ENCODE measurements at places on chromosomes 3 and 15. TPM values are rescaled to one million over a fixed set of nuclear protein-coding genes. Genes with fewer than 3 reads are reported as not detected.
A peak's percentile ranks its signal among the peaks of the same experiment; 100 is the strongest.

Gene ARMC8
- total RNA-seq, result 49.6 TPM

Gene APOD
- total RNA-seq, result 2.1 TPM

Gene SMAD6
- 8.9 TPM for total RNA-seq

Gene GOLGA8J
- not detected for total RNA-seq

Gene SLC22A13
- total RNA-seq, result 0.33 TPM

Gene SERINC4
- total RNA-seq, result under 0.01 TPM

Gene IGSF11
- total RNA-seq, result 0.26 TPM

- DNase-seq, result peak; percentile 75
Observed at GRCh38 chr3:157913741-157914150, 192.5 kb downstream of the SHOX2 start.

GRCh38 chr3:63862804-63863149 lies 828 bp downstream of the THOC7 start:
- no peak for DNase-seq

DNA sequence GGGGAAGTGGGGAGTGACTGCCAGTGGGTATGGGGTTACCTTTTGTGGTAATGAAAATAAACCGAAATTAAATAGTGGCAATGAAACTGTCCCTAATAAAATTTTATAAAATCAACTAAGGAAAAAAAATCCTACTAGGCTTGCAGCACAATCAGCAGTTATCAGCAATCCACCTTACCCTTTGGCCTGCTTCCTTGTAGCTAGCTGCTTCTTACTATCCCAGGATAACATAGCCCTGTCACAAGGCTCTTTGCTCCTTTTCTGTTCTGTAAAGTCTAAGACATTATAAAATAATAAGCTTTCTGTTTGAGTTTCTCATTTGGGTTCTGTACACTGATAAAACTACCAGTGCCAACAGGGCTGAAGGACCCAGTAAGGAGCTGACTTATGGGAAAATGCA lies 23.0 kb upstream of the CTXND1 start:
- no peak for DNase-seq

DNA sequence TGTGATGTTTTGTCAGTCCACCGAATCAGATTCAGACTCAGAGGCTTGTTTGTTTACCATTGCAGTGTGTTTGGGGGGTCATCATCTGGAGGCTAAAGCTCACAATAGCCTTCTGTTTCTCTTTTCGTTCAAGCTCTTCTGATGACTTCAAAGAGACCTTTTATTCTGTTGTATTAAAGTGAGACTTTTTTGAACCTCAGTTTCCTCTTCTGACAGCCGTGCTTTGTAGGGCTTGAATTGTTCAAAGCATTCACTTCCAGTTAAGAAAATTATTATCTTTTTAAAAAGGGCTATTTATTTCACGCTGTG lies 1.3 kb downstream of the PXK start:
- DNase-seq, result no peak

DNA sequence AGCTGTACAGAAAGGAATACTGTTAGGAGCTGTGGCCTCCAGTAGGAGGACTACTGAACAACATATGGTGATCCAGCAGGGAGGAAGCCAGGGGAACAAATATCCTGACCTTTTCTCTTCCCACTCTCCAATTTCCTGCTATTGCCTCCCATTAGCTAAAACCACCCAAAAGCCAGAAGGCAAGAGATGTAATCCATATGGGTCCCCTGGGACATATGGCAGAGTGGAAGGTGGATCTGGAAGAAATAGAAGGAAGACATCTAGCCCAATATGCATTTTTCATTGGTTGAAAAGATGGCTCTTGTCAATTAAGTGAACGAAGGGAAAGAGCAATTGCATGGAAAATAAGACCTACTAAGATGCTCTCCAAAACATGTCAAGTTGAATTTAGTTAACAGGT lies 167.2 kb downstream of the CNTN3 start:
- DNase-seq, result no peak

GRCh38 chr3:62815981-62816380 lies 59.2 kb downstream of the CADPS start:
- no peak for DNase-seq

DNA sequence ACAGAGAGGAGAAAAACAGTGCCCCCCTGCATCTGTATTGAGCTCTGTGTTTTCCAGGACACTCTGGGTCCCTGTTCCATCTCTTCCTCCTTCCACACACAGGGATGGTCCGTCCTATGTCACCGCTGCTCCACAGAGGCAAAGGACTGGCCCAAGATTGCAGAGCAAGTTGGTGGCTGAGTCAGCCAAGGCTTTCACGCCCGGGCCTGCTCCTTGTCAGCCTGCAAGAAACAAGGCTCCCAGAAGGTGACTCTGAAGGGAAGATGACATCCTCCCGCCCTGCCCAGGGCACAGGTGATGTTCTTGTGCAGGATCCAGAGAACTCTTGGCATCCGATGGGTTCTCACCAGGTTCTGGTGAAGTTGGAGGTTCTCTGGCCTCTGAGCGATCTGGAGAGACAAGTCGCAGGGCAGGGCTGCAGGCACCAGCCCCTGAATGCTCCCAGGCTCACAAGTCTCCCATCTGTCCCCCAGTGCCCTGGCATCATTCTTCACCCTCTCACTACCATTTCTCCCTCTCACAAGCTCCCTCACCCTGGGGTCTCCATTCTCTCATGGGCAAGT lies 138.6 kb downstream of the MEGF11 start:
- no peak for DNase-seq

DNA sequence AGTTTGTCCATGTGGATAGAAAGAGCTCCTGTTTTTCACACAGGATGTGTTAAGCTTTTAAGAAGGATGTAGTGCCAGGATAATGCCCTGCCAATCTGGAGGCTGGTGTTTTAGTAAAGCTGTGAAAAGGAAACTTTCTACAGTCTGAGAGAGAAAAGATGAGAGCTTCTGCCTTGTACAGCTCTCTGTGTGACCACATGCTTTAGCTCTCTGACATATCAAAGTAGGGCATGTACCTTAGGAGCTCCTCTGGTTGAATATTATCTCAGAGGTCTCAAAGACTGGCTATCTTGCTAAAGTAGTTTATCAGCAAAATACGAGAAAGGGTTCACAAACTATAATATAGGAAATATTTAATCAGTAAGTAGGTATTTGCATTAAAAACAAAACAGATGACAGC lies 30.4 kb downstream of the CDIN1 start:
- no peak for DNase-seq

DNA sequence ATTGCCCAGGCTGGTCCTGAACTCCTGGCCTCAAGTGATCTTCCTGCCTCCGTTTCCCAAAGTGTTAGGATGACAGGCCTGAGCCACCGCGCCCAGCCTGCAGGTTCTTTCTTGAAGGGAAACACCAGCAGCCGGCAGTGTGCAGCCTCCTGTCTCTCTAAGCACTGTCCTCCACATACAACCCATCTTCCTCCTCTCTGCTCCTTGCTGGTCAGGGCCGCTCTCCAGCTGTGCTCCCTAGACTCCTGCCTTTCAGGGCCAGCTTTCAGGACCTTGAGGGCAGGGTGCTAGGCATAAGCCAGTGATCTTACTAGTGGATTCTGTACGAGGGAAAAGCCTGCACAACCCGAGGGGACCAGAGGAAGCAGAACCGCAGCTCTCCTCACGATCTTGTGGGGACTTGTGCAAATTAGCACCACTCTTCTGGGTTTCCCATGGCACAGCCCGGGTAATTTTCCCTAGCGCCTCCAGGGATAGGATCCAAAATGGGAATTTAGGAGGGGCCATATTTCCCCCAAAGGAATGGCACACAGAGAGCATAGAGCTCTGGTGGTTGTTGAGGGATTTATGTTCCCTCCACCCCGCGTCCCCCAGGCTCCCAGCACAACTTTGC lies 18.2 kb upstream of the CORO2B start:
- no peak for DNase-seq

Measured in fibroblast of lung (primary cell).